Chondrocyte (in vitro differentiated cells): ENCODE measurements at places on chromosomes 12 and 14. TPM values are rescaled to one million over a fixed set of nuclear protein-coding genes. Genes with fewer than 3 reads are reported as not detected.
A peak's percentile ranks its signal among the peaks of the same experiment; 100 is the strongest.

GRCh38 chr12:92615703-92616102, 87.1 kb upstream of the PLEKHG7 start:
- H3K36me3 ChIP-seq, result no peaks in the 10 kb centered on the region
- H3K4me1 ChIP-seq, result peaks cover 4% of the 10 kb centered on the region
- no peaks in the 10 kb centered on the region for H3K27me3 ChIP-seq
- no peak for DNase-seq

SMOC1 gene
- 0.41 to 1.7 TPM (median 1.1 TPM) in 3 replicates for total RNA-seq

PTCSC3 gene
- not detected in 3 replicates for total RNA-seq

DNA sequence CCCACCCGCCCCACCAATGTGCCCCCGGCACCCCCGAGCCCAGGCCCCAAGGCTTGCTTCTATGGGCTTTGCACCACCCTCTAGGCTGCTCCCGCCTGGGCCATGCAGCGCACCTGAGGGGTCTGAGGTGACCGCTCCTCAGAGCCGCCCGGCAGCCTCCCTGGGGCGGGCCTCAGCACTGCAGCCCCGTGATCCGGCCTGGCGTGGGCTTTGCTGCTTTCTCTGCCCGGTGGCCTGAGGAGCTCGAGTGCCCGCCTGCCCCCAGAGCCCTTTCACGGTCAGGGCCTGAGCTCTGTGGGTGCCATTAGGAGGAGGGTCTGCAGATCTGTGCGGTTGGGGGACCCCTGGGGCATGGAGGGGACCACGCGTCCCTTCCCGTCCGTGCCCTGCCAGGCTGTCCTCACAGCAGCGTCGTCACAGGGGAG, 6.2 kb downstream of the MTA1 start:
- no peak overlapping the region for H3K4me3 ChIP-seq
- peaks cover 11% of the 10 kb centered on the region for H3K36me3 ChIP-seq
- no peak overlapping the region for H3K27ac ChIP-seq
- peaks cover 29% of the 10 kb centered on the region for H3K4me1 ChIP-seq
- DNase-seq, result no peak
- no peaks in the 10 kb centered on the region for H3K27me3 ChIP-seq

DNA sequence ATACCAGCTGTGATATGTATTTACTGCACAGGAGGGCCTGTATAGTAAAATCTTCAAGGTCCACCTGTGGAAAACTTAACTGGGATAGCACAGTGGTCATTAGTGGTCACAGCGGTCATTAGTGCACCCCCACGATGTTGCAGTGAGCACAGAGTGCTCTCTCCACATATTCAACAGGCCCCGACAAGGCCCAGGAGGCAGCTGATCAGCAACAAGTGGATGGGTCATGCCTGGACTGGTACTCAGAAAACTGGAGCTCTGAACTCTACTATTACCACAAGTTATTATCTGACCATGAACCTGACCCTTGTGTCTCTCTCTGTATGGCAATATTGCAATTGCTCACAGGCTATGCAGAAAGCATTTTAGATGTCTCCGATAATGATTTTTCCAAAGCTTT, 129.5 kb downstream of the SLC35F4 start:
- H3K4me1 ChIP-seq, result no peaks in the 10 kb centered on the region
- no peak overlapping the region for H3K4me3 ChIP-seq
- no peaks in the 10 kb centered on the region for H3K36me3 ChIP-seq
- no peak for DNase-seq

- peaks cover 4% of the 10 kb centered on the region for H3K27me3 ChIP-seq
- no peaks in the 10 kb centered on the region for H3K4me1 ChIP-seq
- H3K36me3 ChIP-seq, result no peaks in the 10 kb centered on the region
- no peak overlapping the region for H3K27ac ChIP-seq
- no peak for DNase-seq
These were observed 145.9 kb downstream of the NRXN3 start for GRCh38 chr14:78316052-78316451.

PKP2 gene
- 2.1 to 5.8 TPM (median 5.3 TPM) in 3 replicates for total RNA-seq

DNA sequence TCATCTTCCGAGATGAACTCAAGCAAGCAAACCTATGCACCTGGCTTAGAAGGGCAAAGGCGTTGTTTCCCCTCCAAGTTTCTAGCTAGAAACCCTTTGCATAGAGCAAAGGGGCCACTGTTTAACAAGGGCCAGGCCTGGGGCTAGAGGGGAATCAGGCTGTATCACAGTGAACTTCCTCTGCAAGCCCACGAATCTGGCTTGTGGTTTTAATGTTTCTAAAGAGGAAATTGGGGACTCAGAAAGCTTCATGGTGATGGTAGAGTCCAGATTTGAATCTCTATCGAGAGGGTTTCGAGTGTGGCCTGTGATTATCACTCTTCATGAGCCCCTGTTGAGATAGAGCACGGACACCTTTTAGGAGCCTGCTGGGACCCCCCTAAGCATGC, 189.9 kb downstream of the VRK1 start:
- no peaks in the 10 kb centered on the region for H3K27me3 ChIP-seq
- no peak overlapping the region for H3K4me3 ChIP-seq
- H3K36me3 ChIP-seq, result no peaks in the 10 kb centered on the region
- H3K4me1 ChIP-seq, result no peaks in the 10 kb centered on the region
- no peak overlapping the region for H3K27ac ChIP-seq

GRCh38 chr14:105852378-105853088, 326.1 kb downstream of the TMEM121 start:
- H3K36me3 ChIP-seq, result peaks cover 4% of the 10 kb centered on the region
- no peak overlapping the region for H3K27ac ChIP-seq
- DNase-seq, result no peak

GRCh38 chr14:95314609-95315008, 5.1 kb downstream of the CLMN start:
- peaks cover 30% of the 10 kb centered on the region for H3K4me1 ChIP-seq
- no peak overlapping the region for H3K4me3 ChIP-seq
- H3K36me3 ChIP-seq, result no peaks in the 10 kb centered on the region
- no peak overlapping the region for H3K27ac ChIP-seq
- H3K27me3 ChIP-seq, result no peaks in the 10 kb centered on the region

LGR5 gene
- 13.8 to 31.0 TPM (median 14.3 TPM) in 3 replicates for total RNA-seq

GRCh38 chr14:71497645-71498086, 434.6 kb upstream of the RGS6 start:
- peaks cover 53% of the 10 kb centered on the region for H3K4me1 ChIP-seq
- H3K27ac ChIP-seq, result peak overlapping the region; percentile 60
- H3K36me3 ChIP-seq, result peaks cover 2% of the 10 kb centered on the region
- DNase-seq, result no peak

- no peaks in the 10 kb centered on the region for H3K27me3 ChIP-seq
- no peak overlapping the region for H3K4me3 ChIP-seq
- no peak overlapping the region for H3K27ac ChIP-seq
- DNase-seq, result no peak
- H3K4me1 ChIP-seq, result peaks cover 27% of the 10 kb centered on the region
These were observed 3.1 kb upstream of the BORCS5 start for GRCh38 chr12:12353807-12354206.

CFAP73 gene
- total RNA-seq, result not detected in 3 replicates

GRCh38 chr14:50944647-50945413, 547 bp upstream of the PYGL start:
- peaks cover 8% of the 10 kb centered on the region for H3K36me3 ChIP-seq
- peak overlapping the region; percentile 79 for H3K4me3 ChIP-seq
- DNase-seq, result no peak
- no peaks in the 10 kb centered on the region for H3K27me3 ChIP-seq
- peak overlapping the region; percentile 88 for H3K27ac ChIP-seq

MANSC4 gene
- not detected in 3 replicates for total RNA-seq

DNA sequence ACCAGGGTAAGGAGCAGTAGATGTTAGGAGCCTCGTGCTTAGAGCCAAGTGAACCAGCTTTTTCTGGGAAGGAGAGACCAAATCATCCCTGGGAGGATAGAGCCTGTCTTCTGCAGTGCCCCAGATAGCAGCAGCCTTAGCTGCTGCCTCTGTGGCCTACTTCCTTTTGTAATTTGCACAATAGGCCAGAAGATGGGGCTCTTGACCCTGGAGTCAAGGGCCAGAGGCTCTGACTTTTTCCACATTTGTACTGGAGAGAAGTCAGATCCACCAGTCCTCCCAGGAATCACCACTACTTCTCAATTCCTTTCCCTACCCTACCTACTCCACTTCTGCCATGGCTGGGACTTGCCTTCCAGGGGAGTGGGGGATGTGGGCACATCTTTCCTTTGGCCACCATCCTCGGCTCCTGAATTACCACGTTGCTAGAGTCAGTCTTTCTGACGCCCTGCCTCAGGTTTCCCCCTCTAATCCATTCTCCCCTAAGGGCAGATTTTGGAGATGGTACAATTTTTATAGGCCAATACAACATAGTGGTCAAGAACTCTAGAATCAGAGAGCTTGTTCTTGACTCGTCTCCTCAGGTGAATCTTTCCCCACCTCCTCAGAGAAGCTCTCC, 3.3 kb upstream of the SLC4A8 start:
- no peak overlapping the region for H3K27ac ChIP-seq
- no peaks in the 10 kb centered on the region for H3K36me3 ChIP-seq
- peaks cover 5% of the 10 kb centered on the region for H3K27me3 ChIP-seq

GRCh38 chr12:102182635-102183034, 15.0 kb downstream of the PMCH start:
- no peaks in the 10 kb centered on the region for H3K36me3 ChIP-seq
- H3K27ac ChIP-seq, result no peak overlapping the region
- no peaks in the 10 kb centered on the region for H3K4me1 ChIP-seq

- peaks cover 13% of the 10 kb centered on the region for H3K4me1 ChIP-seq
- H3K36me3 ChIP-seq, result no peaks in the 10 kb centered on the region
- H3K4me3 ChIP-seq, result no peak overlapping the region
- H3K27ac ChIP-seq, result no peak overlapping the region
These were observed 31.9 kb downstream of the CDKL1 start for GRCh38 chr14:50364792-50365191.
